NCI-H1417 (cell line): ENCODE measurements at places on chromosomes 12 and 14.

DNA sequence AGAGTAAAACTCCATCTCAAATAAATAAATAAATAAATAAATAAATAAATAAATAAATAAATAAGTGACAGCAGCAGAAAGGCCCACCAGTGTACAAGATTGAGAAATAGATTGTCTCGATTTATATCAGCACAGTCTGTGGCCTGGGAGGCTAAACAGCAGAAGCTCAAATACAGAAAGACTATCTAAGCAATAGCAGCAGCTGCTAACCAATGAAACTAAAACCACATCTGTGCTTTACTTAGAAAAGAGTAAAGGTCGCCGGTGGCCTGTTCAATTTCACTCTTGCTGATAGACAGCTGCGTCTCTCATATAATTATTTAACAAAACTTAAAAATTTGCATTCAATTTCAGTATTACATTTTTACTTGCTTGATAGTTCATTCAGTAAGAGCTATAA lies 325.7 kb downstream of the CEP128 start:
- DNase-seq: no peak

DNA sequence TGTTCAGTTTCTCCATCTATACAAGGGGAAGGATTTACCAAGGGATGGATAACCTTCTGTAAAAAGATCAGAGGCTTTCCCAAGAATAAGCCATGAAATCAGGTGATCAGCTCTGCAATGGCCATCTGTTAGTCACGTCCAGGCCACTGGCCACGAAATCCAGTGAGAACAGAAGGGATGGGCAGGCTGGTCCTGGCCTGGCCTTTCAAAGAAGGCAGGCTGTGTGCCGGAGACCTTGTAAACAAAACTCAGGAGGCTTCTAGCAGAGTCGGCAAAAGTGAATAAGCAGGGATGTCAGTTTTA lies 68.5 kb downstream of the RNF34 start:
- DNase-seq: no peak

DNA sequence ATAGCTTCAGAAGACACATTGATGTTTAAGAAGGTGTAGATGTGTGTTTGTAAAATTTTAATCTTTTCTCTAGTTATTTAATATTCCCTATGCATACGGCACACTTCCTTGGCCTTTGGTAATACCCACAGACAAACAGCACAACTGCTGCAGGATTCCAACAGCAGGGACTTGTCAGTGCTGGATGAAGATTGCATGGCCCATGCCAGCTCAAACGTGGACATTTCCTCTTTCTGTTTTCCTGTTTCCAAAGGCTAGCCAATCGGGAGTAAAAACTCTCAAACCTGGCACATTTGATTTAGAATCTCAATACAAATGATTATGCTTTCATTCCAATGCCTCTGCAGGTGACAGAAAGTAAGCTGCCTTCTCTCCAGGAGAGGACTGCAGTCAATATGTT lies 22.5 kb upstream of the PDE3A start:
- DNase-seq: no peak

DNA sequence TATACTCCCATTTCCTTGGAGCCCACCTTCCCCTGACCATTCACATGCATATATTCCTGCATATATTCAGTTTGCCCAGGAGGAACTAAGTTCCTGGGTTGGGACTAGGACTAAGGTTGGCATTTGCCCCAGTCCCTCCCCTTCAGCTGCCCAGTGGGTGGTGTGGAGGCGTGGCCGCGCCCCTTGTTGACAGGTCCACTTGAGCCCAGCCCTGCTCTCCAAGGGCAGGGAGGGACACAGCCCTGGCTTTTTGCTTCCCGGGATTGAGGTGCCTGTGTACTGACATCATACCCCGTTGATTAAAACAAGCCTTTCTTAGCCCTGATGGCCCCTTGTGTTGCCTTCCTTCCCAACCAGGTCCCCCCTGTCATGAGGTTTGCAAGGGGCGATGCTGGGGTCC lies 7.3 kb downstream of the ERBB3 start:
- DNase-seq: peak; percentile 59

GRCh38 chr12:38823738-38824137 lies 81.7 kb downstream of the CPNE8 start:
- DNase-seq: no peak

- DNase-seq: no peak
Measured at GRCh38 chr14:94679106-94679810, 67.1 kb downstream of the SERPINA3 start.

GRCh38 chr14:105568859-105569766 lies 42.7 kb downstream of the TMEM121 start:
- DNase-seq: no peak

DNA sequence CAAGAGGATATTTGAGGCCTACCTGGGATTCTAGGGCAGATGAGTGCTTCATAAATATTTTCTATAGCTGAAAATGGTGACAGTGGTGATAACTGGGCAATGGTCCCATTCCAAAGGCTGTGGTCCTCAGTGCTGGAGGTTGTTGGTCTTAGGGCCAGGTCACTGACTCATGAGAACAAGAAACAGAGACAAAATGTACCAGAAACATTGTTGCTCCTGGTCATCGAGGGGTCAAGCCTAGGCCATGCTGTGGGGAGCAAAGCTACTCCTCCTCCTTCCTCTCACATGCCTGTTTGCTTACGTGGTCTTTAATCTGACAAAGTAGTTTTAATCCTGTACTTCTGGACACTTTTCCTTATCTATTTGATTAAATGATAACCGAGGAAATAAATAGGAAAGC lies 33.8 kb downstream of the ERG28 start:
- DNase-seq: no peak

- peak; percentile 19 for DNase-seq
Measured at GRCh38 chr12:29309320-29309902, 71.6 kb downstream of the ERGIC2 start.

- no peak for DNase-seq
Measured at GRCh38 chr12:91989143-91989542, 156.5 kb downstream of the BTG1 start.

- DNase-seq: no peak
Measured at GRCh38 chr12:57435293-57435692, 709 bp downstream of the INHBC start.

DNA sequence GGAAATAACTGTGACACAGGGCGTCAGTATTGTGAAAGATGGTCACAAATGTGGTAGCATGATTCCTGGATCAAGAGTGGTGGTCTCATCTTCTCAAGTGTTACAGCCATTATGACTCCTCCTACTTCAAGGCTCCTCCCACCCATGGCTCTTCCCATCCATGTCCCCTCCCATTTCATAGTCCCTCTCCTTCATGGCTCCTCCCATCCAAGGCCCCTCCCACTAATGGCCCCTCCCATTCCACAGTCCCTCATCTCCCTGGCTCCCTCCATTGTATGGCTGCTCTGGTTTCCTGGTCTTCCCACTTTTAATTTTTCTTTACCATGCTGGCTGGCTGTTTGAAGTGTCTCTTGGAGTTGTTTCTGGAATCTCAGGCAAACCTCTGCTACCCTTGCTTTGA lies 1375.2 kb upstream of the TMEM132C start:
- no peak for DNase-seq

GRCh38 chr14:106879241-106879640 lies 1352.9 kb downstream of the TMEM121 start:
- DNase-seq: no peak

DNA sequence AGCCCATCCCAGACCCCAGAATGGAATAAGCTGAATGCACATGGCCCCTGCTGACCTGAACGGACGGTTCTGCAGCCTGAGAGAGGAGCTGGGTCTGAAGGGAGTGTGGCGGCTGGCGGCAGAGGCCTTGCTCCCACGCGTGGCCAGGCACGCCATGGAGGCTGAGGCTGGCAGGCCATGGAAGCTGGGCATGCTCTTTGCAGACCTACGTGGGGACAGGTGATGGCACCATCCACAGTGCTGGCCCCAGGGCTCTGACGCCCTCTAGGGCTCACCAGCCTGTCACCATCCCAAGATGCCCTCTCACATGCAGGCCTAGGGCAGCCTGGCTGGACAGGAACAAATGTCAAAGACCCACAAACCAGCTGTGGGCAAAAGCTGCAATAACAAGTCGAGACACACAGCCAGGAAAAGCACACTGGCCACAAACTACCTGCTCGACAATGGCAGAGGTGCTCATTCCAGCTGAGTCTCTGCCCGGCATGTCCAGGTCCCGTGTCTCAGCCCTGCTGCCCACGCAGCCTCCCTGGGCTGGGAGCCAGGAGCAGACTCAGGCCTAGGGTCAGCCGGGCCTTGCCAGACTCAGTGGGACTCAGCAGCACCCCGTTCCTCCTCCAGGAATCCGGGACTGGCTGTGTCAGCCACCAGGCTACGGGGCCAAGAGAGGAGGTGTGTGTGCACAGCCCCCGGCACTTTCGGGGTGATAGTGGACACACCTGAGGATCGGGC lies 19.7 kb downstream of the BTBD6 start:
- DNase-seq: no peak

- peak; percentile 86 for DNase-seq
Measured at GRCh38 chr12:103571286-103571685, 15.8 kb upstream of the STAB2 start.

- DNase-seq: no peak
Measured at GRCh38 chr14:53214384-53214783, 61.3 kb upstream of the DDHD1 start.

GRCh38 chr14:106633721-106634120 lies 1107.3 kb downstream of the TMEM121 start:
- no peak for DNase-seq

DNA sequence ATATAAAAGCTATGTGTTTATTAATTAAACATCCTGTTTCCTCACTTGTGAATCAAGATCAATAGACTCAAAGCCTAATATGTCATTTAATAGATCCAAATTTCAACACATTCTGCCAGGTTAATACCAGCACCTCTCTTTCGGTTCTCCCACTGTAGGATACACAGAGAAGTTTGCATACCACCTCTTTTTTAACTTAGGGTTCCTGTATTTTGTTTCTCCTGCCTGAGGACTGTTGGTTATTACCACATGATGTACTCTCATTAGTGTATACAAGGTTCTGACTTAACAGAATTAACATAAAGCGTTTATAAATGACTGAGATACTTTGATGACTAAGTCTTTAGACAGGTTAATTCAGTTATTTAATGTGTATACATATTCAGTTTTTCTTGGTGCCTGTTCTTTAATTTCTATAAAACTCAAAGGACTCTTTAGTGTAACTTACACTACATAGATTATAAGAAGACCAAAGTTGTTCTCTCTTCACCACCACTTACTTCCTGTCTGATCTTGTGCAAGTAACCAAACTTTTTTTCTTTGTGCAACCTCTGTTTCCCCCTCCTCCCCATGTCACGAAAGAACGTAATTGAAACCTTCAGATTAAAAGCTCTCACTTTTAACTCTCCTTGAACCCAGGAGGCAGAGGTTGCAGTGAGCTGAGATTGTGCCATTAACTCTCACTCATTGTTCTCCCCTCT lies 89.8 kb upstream of the DNM1L start:
- DNase-seq: no peak

GRCh38 chr14:93976477-93977057 lies at the start of gene ASB2:
Gene ASB2, minus strand, starts transcription at chr14:93976570. Its CDS starts 12,031 bp downstream, at chr14:93964539.
- no peak for DNase-seq

DNA sequence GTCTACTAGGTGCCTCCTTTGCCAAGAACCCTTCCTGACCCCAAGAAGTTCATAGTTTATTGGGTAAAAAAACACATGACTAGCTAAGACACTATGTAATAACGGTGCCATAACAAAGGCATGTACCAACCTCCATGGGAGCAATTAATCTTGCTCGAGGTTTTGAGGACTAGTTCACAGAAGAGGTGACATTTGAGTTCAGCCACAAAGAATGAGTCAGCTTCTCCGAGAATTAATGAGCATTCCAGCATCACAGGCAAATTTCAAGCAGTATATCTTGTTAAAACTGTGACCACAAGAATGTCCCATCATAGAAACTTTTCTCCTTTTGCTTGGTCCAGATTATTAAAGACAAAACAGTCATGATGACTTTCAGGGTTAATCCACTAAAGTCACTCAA lies 113.0 kb upstream of the RAP1B start:
- DNase-seq: no peak

- DNase-seq: no peak
Measured at GRCh38 chr12:94798113-94798512, 147.8 kb upstream of the TMCC3 start.

DNA sequence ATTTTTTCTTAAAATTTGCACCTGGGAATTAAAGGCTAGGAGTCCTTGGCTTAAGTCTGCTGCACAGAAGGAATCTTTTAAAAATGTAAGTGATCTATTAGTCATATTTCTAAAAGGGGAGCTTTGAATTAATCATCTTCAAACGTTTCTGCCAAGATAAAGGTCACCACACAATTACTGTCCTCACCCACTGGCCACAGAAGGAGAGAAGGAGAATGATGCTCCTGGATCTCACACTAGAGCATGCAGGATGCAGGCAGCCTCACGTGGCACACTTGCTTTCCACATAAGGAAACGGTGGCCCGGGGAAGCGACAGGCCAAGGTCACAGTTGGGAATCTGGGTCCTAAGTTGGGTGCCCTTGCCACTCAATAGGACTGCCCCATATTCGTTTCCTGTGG lies 16.9 kb downstream of the PLEKHG7 start:
- no peak for DNase-seq

- DNase-seq: no peak
Measured at GRCh38 chr14:91419044-91419397, 1.4 kb upstream of the CCDC88C start.

DNA sequence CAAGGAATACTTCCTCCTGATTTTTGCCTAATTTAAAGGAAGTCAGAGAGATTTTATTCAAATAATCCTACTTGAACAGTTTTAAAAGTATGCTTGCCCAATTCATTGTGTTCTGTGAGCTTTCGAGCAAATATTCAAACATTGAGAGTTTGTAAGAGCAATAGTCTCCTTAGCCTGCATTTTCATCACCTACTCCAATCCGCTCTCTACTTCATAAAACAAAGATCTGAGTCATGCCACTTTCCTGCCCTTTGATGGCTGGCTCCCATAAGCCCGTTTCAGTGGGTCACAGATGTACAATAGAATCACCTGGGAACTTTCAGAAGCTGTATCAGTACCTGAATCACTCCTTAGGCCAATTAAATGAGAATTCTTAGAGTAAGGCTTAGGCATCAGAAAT lies 319.2 kb downstream of the PDZRN4 start:
- no peak for DNase-seq

DNA sequence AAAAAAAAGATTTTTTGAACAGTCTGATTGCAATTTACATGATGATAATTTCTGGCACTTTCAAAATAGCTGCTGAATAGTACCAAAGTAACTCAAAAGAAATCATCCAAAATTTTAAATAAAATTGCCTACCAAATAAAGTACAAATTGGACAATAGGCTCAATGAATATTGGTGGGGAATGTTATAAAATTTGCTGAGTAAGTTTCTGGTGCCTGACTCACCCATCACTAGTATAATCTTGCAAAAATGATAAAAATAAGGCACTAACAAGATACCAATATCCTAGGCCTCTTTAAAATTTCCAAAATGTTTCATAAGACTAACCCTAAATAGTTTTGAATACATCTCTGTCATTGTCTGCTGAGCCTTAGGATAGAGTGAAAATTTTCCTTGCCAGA lies 145.3 kb upstream of the LRFN5 start:
- no peak for DNase-seq
